Nucleus accumbens (tissue), 56 donors: ENCODE measurements at places on chromosomes 2 and 18.
A peak's percentile ranks its signal among the peaks of the same experiment; 100 is the strongest.

DNA sequence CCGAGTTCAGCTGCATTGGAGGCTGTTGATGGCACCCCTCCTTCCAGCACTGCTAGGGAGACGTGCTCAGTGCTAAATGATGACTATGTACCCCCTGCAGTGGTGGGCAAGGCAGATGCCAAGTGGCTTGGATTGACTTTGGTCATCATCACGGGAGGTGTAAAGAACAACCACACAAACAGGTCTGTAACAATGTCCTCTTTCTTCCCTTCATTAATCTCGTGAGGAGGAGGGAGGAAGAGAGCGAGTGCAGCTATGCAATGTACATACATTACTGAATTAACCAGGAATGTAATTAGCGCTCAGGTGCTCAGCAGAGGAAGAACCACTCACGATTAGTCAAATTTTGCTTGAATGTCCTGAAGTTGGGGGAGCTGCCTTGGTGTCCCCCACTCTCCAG lies 173.9 kb upstream of the SKOR2 start:
- no peak for DNase-seq

DNA sequence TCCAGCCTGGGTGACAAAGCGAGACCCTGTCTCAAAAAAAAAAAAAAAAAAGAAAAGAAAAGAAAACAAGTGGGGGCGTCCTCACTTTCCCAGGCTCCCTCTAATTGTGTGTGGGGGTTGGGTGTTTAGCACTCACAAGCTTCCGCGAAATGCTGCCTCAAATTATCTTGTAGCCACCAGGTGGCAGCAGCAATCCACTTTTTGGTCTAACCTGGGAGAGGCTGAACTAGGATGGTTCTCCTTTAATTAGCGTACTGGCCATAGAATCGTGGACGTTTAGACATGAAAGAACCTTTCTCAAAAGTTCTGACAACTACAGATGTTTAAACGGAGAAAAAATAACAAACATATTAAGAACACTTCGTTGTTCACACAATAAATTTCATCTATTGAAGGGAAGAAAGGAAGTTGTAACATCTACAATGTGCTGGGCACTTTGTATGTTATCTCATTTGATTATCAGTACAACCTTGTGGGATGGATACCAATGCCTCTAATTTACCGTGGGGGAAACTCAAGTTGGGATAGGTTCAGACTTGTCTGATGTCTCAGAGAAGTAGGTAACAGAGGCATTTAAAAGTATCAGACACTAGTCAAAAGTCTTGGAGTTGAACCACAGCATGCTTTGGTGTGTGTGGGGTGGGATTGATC lies 122.7 kb upstream of the NABP1 start:
- peak; percentile 59 for DNase-seq

- DNase-seq = no peak
Observed at GRCh38 chr18:74368901-74369705, 53.5 kb downstream of the C18orf63 start.

DNA sequence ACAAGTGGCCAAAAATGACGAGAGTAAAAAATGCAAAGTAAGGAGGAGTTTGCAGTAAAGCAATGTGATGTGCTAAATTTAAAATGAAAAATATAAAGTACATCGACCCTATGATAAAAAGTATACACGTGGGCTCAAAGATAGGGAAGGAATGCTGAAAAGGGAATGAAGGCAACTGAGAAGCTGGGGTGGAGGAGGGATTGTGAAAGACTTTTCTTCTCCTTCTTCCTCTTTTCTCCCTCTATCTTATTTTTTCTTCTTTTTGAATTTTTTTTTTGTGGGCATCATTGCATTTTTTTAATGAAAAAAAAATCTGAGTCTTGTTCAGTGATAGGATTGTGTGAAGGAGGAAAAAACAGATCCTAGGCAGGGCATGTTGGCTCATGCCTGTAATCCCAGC lies 57.6 kb upstream of the STK17B start:
- no peak for DNase-seq

GRCh38 chr2:229057976-229058553 lies 213.0 kb downstream of the PID1 start:
- no peak for DNase-seq

- DNase-seq = no peak
Observed at GRCh38 chr18:35086704-35087103, 45.5 kb downstream of the MAPRE2 start.

DNA sequence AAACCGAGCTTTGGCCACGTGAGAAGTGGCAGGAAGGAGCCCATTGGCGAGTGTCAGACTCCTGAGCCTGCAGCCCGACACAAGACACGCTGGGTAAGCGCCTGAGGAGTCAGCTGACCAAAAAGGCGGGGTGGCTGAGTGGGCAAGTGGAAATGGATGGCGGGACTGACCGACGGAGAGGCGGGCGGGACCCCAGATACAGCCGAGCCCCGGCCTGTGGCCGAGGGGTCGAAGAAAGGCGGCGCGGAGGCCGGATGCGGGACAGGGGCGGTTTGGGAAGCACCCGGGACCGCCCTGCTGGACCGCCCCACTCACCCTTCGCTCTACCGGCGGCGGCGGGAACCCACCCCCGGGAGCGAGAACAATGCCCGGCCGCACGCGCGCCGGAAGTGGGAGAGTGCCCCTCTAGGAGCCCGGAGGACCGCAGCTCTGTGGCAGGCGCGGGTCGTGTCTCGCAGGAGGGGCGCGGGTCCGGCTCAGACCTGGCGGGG lies 22.8 kb downstream of the ZSCAN30 start:
- peak; percentile 79 for DNase-seq

DNA sequence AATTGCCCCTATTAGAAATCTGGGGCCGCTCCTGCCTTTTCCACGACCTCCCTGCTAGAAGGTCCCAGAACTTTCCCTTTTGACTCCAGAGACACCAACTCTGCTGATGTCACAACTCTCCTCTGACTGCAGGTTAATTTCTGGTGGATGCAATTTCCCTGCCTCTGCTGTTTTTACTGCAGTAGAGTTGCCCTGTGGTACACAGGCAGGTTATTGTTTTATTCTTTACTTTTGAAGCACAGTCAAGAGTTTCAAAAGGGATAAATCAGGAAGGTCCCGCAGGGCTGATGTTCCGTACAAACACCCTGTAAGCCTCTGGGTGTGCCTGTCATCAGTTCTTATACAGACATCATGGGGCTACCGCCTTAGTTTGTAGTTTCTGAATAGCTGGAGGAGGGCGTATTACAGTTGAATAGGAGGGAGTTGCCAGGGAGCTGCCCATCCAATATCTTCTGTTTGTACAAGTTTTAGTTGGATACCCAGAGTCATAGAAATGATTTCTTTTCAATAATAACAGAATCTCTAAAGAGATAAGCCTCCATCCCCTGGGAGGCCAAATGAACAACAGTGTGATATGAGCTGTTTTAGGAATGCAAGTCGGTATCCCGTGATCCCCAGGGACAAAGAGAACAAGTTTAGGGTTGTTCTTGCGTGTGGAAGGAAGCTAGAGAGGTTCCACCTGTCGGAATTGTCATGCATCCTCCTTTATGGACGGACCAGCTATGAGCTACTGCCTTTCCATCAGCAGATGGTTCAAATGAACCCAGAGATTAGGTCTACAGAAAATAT lies 108.4 kb upstream of the COPS8 start:
- no peak for DNase-seq
